Activated CD4-positive, alpha-beta T cell treated with anti-CD3 and anti-CD28 coated beads, Interleukin-2, amount 50 U/mL, for 16 hours (primary cell): ENCODE measurements at places on chromosomes 7 and 10.

- no peak for DNase-seq
These were observed at the start of gene ASZ1 for GRCh38 chr7:117427258-117427701. TSS of gene ASZ1 (minus strand) at chr7:117427493. CDS start at chr7:117427460, 33 bp downstream.

GRCh38 chr10:9331583-9332008, 1277.1 kb downstream of the GATA3 start:
- DNase-seq: peak; percentile 49

GRCh38 chr7:69653806-69654205, 55.5 kb downstream of the AUTS2 start:
- DNase-seq: no peak

DNA sequence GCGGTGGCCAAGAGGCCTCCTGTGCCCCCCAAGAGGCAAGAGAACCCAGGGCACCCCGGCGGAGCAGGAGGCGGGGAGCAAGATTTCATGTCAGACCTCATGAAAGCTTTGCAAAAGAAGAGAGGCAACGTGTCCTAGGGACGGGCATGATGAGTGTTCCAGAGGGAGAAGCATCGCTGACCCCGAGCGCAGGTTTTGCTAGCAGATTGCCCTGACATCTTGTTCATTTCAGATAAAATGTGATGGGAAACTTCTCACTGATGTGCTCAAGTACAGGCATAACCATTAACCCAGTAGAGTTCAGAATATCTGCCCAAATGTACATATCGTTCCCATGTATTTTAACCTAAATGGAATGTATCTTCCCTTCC, 129.2 kb downstream of the APBB1IP start:
- no peak for DNase-seq

DNA sequence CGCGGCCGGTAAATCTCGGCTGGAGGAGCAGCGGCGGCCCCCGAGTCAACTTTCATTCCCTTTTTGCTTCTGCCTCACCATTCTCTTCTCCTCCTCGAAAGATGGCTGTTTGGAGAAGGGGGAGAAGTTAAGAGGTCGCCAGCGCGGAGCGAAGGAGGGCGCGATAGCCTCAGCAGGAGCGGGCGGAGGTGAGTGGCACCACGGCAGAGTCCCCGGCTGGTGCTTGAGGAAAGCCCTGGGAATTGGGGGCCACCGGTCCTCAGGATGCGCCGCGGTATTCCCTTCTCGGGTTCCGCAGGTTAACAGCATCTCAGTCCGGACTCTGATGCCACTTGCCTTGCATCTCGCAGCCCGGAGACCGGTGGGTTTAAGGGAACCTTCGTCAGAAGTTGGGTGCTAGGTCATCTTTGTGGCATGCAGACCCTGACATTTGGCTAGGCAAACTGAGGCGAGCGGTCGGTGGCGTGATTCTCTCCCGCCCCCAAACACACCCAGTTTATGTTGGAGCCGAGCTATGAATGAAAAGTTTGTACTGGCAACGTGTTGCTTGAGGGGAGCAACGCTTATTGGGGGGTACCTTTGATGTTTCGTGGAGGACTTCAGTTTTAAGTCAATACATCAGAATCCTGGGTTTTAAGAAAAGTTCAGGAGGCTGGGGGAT, 59.5 kb upstream of the PRPS1L1 start:
- no peak for DNase-seq

- DNase-seq: no peak
These were observed 9.0 kb upstream of the EBF3 start for GRCh38 chr10:129972966-129973673.
